ENCODE measurements at places on chromosomes 12 and 14.

DNA sequence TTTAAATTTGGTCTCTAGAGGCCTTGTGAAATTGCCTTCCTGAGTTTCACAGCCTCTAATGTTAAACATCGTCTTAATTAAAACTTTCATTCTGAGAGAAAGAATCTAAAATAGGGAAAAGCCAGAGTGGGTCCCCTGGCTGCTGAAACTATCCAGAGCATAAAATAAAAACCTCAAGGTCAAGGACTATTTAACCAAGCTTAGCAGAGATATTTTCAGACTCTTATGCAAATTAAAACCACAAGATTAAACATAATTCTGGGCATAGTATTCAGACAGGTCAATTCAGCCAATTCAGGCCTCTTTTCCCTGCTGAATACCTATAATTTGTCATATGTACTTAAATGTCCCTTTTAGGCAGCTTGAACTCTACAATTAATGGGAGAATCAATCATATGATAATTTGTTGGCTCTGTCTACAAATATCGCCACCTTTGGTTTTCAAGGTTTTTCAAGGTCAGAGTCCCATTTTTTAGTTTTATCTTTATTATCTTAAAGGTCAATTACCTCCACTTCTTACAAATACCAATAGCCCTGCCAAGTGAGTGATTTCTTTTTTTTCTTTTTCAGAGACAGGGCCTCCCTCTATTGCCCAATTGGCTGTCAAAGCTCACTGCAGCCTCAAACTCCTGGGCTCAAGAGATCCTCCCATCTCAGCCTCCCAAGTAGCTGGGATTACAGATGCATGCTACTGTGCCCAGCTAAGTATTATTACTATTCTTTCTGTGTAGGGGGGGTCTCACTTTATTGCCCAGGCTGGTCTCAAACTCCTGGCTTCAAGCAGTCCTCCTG lies 257.1 kb downstream of the PHLDA1 start:
- no peak for DNase-seq

DNA sequence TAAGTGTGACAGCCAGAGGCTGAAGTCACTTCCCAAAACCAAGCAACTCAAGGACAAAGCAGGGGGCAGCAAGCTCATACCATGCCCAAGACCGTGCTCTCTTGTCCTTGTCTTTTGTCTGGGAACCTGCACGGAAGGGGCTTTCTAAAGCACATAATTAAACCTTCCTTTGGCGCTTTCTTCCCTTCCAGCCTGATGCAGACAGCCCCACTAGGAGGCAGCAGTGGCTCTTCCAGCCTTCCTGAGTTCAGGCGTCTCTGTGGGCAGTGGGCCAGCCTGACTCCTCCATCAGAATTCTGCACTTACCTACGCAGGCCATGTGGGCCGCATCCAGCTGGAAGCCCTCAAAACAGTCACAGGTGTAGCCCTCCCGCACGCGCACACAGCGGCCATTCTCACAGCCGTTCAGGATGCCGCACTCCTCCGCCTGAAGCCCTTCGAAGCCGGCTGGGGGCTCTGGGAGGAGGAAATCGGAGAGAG lies 7.6 kb downstream of the ISCA2 start:
- DNase-seq, result peak; percentile 25

DNA sequence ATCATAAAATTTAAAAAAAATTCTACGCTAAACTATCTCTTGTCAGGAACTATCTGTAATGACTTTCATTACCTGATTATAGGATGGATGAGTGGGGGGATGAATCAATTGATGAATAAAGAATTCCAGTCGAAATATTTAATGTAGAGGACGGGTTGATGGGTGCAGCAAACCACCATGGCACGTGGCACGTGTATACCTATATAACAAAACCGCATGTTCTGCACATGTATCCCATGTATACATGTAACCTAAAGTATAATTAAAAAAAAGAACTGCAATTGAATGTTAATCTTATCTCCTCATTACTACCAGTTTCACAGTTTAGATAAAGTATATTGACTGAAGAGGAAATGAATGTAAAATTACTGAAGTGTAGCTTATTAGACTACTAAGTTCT lies 23.4 kb downstream of the LRRIQ1 start:
- no peak for DNase-seq

DNA sequence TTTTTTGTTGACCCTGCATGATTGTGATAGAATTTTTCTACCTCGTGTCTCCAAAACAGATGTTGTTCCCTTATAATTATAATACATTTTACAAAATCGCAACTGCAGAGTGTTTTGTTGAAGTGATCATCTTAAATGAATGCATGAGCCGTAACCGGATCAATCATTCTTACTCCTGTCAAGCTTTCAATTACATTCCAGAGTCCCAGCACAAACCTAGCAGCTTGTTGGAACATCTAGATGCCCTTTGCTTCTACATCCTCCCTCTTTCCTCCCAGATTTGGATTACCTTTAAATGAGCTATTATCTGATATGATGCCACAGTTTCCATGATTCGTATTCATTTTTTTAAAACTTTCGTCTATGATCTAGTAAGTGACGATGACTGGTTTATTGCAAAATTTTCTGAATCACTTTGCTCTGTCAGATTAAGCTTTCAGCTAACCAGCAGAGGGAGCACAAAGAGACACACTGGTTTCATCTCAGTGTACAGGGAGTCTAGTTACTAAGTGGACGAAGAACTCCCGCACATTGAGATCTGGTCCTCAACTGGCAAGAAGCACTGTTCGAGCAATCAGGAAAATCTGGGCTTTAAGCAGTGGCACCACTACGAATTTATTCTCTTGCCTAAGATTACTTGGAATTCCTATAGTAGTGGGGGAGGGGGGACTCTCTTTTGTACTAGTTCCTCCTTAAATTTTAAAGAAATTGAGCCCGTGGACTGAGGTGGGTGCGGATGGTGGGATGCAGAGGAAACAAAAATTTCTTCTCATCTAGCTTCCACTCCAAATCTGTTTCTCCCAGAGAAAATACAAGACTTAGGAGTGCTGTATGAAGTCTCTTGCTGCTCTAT lies 40.9 kb downstream of the TSHR start:
- peak; percentile 44 for DNase-seq

DNA sequence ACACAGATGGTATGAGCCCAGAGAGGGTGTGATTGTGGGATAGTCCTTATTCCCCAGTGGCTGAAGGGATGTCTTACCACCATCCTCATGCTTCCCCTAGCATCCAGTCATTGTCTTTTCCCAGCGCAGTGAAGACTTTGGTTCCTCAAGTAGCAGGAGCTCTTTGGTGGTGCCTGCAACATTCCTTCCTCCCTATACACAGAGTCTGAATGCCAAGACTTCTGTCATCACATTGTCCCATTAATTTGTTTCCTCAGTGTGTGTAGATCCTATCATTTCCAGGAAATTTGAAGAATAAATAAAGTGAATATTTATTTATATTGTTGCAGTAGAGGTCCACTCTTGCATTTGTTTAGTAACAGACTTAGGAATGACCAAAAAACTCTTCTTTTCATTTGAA lies 147.2 kb downstream of the DACT1 start:
- DNase-seq, result no peak

- no peak for DNase-seq
These were observed 688.6 kb downstream of the GALC start for GRCh38 chr14:87304404-87304803.

DNA sequence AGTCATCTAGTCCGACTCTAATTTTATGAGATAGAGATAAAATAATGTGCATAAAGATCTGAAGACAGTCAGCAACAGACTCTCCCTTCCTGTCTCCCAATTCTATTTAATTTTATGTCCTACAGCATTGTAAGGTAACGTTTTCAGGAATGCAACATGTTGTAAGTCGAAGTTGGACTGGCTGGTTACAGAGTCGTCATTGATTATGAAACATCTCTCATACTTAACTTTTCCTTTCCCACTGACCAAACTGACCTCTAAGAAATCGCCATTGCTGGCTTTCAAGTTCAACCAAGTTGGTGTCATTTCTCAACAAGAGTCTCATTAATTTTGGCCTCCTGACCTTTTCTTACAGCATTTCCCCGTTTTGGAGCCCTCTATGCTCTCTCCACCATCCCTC lies 4.9 kb upstream of the RIC8B start:
- no peak for DNase-seq

GRCh38 chr12:6613015-6613775 lies 6.0 kb upstream of the CHD4 start:
- DNase-seq, result peak; percentile 75

DNA sequence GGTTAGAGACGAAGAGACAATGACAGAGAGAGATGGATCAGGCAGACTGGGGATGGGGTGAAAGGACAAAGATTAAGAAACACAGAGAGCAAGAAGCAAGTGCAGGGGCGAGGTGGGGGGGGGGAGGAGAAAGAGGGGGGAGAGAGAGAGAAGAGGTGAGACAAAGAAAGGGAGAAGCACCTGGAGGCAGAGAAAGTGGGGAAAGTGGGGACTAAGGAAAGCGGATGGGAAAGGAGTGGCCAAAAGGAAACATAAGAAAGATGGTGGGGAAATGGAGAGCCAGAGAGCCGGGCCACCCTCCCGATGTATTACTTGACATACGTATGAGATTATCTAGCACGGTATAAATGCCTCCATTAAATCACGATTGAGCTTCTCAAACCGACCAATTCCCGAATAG lies 18.5 kb upstream of the TBX3 start:
- no peak for DNase-seq

DNA sequence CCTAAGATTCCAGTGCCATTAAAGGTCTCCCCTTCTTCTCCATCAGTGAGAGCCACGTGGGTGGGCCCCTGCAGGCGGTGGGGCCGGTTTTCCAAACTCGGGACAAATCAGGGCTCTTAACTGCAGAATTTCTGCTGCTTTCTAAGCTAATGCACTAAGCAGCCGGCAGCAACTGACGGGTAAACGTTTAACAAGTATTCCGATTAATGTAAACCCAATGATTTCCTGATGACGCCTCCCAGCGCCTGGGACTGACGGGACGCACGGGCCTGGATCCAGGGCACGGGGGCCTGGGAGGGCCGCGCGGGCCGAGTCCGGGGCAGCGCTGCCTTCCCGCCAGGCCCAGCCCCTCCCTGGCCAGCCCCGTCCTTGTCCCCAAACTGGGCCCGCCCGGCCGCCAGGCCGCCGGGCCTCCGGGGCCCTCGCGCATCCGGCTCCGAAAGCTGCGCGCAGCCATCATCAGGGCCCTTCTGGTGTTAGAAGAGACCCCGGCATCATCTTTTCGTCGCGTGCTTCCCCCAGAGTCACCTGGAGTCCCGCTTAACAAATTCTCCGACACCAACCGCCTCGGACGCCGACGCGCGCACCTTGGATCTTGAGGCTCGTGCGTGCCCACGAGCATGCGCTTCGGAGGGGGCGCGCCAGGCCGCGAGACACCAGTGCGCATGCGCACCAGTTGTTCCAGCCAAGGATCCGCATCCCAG lies at the start of gene MLH3:
TSS of gene MLH3 (minus strand) at position 616 of the 704 bp plus-strand sequence. CDS start 1,812 bp downstream, outside the sequence.
- peak; percentile 60 for DNase-seq

All from NCI-H187 treated with DMSO at 0.1 percent for 48 hours (cell line).